GM23338 (cell line): ENCODE measurements at places on chromosomes 13 and 19.

DNA sequence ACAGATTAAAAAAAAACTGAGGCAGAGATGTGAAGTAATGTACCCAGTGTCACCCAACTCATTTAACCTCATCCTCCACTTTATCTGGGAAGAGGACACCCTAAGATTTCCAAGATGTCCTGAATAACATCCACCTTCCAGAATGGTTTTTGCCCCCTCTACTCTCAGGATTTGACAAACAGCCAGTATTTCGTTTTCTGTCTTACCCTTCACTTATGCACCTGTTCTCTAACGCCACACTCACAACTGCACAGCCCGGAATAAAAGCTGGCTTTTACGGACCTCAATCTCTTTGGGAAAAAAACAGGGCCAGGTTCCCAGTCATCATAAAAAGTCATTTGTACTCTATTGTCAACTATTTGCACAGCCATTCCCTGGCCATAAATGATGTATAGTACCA lies 21.2 kb upstream of the CEACAM6 start:
- no peak for DNase-seq

GRCh38 chr13:25616674-25617073 lies 244.9 kb downstream of the ATP8A2 start:
- no peak for DNase-seq

GRCh38 chr13:106772006-106772601 lies 204.2 kb upstream of the ARGLU1 start:
- DNase-seq = no peak

- DNase-seq = peak; percentile 56
Measured at GRCh38 chr19:1453525-1454364, 3.8 kb downstream of the APC2 start.

GRCh38 chr19:18496980-18497256 lies 25.0 kb downstream of the ELL start:
- no peak for DNase-seq
